ENCODE measurements at places on chromosomes 2 and 18.

DNA sequence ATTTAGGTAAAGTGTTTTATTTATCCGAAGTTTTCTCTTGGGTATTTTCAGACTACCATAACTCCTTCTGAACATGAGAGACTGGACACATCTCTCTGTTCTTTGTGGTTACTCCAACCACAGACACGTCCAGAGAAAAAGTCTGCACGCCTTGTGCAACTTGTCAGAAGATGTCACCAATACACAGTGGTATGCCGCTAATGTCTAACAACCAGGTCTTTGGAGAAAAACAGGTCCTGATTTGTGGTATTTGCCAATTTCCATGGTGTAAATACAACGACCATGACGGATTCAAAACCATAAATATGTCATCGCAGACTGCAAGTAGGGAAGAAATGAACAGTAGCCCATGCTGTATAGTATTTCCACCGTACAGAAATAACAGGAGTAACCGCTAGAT, 620.6 kb upstream of the ID2 start:
- DNase-seq = no peak

DNA sequence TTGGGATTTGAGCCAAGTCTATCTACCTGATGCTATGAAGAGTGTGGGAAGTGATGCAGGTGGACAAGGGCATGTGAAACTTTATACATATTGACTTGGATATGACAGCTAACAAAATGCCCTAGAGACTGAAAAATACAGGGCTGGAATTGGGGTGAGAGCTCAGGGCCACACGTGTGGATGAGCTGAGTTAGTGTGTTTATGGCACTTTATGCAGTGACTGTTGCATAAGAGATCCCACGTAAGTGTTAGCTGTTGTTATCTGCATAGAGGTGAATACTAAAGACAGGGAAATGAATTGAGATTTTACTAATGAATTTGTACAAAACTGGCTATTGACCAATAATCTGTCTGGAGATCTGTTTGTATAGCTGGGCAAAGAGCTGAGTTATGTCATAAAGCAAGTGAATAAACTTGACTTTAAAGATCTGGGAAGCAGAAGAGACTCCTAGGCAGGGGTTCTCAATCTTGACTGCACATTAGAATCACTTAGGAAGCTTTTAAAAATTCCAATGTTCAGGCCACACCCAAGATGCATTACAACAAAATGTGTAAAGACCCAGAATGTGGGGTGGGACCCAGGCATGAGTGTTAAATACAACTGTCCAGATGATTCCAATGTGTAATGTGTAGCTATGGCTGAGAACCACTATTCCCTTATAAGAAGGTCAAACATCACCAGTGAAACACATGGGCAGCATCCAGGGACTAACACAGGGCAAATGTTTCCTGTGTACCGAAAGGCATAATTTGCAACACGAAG, 74.2 kb upstream of the STK17B start:
- DNase-seq = no peak

DNA sequence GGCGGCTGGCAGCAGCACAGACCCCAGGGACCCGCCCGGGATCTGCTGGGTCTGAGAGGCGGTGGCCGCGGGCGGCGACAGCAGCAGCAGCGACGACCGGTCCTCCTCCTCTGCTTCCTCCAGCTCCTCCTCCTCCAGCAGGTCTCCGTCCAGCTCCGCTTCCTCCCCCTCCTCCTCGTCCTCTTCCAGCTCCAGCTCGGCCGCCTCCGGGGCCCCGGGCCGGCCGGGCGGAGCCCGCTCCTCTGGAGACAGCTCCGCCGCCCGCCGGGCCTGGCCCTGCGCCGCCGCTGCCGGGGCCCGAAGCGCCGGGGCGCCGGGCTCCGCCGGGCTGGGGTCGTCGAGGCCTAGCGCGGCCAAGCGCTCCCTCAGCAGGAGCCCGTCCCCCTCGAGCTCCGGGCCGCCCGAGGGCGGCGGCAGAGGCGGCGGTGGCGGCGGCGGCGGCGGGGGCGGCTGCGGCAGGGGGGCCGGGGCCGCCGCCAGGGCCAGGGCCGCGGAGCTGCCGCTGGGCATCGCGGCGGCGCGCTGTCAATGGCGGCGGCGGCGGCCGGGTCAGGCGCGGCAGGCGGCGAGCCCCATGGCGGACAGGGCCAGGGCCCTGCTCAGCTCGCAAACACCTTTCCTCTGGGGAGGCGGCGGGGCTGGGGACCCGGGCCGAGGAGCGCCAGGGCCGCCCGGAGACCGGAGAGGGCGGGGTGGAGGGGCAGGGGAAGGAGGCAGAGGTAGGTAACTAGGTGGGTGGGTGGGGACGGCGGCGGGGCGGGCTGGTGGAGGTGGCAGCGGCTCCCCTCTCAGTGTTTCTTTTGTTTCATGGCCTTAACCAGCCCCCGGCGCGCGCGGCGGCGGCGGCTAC, 445 bp downstream of the MEX3C start:
- DNase-seq = no peak

GRCh38 chr18:59736061-59736460, 38.8 kb upstream of the CCBE1 start:
- no peak for DNase-seq

DNA sequence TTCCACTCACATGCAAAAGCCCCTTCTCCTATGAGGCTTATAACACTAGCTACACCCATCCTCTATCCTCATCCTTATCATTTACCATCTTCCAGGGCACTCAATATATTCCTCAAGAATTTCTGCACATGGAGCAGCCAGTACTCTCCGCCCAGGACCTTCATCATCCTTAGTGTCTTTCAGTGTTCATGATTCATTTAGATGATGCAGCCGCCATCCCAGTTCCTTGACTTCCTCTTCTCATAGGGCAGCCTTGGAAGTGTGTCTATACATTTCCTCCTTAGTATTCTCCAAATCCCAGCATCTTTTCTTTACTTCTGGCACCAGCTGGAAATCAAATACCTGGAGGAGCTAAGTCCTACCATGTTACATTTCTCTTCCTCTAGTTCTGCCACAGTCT, 3.0 kb upstream of the ITSN2 start:
- no peak for DNase-seq

GRCh38 chr18:37403788-37404187, 161.8 kb downstream of the CELF4 start:
- no peak for DNase-seq

DNA sequence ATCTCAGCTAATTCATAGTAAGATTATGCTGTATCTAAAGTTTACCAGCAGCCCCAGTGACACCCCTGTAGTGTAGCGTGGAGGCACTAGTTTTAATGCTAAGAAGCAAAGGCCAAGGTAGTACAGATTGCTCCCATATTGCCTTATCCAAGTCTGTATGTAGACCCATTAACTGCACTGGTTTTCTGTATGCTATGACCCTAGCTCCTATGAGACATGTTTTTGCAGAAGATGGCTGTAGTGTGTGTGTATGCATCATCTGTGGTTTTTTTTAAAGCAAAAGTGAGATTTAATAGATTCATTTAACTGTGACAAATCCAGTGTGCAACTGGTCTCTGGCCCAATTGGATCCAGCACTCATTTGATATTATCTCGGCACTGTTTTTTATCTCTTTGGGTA, 86.5 kb downstream of the HAUS1 start:
- DNase-seq = no peak

DNA sequence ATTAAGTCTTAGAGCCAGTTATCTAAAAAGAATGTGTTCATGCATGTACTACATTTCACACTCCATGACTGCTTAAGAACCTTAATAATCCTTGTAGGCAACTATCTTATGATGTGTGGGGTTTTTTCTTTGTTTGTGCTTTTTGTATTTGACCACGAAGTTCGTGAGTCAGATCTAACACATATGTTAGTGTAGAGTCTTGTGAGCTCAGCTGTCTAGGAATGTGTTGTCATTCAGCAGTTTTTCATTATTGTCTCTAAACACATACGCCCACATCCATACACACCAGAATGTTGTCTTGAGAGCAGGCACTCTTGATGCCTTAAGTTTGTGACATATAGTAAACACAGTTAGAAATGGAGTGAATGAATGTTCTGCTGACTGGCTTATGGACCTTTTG, 38.4 kb downstream of the CAB39 start:
- DNase-seq = no peak

All from stimulated activated CD4-positive, alpha-beta T cell treated with anti-CD3 and anti-CD28 coated beads, Interleukin-2, amount 100 ng/mL, for 24 hours (primary cell).